ENCODE measurements at places on chromosomes 16 and 17.

DNA sequence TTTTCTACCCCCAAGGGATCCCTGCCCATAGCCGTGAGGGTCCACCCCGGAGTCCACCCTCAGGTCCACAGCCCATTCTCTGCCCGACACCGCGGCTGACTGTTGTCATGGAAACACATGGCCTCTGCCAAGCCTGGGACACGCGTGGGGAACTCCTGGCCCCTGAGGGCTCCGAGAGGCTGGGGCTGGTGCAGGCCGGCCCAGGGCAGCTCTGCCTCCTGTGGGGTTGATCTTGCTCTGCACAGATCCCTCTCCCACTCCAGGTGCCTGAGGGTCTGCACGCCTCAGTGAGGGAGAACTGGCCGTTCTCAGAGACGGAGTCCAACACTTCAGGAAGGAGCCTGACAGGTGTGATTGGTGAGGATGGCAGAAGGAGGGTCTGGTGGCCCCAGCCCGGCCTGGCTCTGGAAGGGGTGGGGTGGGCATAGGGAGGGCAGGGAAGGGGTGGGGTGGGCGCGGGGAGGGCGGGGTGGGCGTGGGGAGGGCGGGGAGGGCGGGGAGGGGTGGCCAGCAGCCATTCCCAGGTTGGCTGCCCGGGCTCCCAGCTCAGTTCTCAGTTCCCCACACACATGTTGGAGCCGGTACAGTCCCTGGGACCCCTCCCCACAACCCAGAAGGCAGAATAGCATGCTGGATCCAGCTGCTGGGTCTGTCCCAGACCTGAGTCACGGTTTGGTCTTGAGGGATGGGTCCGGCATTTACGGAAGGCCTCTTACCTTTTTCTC lies 6.4 kb downstream of the MRPL28 start:
- no peak for DNase-seq

- no peak for DNase-seq
These were observed 27.5 kb downstream of the GTF3C1 start for GRCh38 chr16:27522173-27522707.

DNA sequence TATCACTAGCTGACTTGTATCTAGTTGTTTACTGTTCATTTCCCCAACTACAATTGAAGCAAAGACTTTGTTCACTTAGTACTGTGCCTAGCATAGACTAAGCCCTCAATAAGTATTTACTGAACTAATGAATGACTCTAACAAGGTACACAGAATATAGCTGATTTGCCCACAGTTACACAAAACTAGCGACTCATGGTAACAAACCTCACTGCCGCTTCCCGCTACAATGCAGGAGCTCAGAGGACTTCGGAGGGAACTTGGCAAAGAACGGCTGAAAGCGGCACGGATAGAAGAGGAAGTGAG lies 524 bp downstream of the EFTUD2 start:
- DNase-seq, result no peak

GRCh38 chr16:4696172-4696904 lies 3.0 kb downstream of the NUDT16L1 start:
- DNase-seq, result no peak

DNA sequence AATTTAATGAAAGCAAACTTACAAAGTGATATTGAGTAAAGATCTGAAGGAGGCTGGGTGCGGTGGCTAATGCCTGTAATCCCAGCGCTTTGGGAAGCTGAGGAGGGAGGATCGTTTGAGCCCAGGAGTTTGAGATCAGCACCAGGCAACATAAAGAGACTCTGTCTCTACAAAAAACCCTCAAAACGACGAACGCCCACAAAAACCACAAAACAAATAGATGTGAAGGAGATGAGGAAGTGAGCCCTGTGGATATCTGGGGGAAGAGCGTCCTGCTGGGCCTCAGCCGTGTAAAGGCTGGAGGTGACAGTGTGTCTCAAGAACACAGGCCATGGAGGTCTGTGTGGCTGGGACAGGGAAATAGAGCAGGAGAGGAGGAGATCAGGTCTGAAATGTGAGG lies 68.8 kb downstream of the ITFG1 start:
- DNase-seq, result no peak

DNA sequence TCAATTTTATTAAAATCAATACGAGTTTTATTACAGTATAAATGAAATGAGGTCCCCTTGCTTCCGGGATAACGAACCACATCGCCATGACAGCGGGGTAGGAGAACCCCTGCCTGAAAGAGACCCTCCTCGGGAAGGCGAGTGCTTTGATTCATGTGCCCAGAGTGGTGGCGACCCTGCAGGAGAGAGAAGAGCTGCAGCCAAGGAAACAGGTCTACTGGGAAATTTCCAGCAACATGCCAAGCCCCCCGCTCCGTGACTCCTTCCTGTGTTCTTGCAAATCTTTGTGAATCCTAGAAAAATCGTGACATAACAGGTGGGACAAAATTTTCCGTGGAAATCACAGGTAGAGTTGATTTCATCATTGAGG lies 162.5 kb downstream of the WSCD1 start:
- no peak for DNase-seq
